ENCODE measurements at places on chromosomes 2 and 18.
A peak's percentile ranks its signal among the peaks of the same experiment; 100 is the strongest.

DNA sequence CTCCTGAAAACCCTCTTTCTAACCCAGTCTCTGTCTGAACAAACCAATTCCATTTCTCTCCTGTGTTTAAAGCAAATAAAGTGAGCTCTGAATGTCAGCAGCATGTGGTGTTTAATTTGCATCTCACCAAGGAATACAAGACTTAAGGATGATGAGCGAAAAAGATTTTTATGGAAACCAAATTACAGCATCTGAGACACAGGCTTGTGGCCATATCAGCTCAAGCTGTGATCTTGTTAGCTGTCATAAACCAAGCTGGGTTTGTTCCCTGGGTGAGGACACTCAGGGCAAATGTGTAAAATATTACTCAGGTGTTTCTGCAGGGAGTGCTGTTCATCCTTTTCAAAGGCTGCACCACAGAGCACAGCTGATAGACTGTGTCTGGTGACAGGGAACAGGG lies 129.3 kb upstream of the REV1 start:
- DNase-seq, result no peak

DNA sequence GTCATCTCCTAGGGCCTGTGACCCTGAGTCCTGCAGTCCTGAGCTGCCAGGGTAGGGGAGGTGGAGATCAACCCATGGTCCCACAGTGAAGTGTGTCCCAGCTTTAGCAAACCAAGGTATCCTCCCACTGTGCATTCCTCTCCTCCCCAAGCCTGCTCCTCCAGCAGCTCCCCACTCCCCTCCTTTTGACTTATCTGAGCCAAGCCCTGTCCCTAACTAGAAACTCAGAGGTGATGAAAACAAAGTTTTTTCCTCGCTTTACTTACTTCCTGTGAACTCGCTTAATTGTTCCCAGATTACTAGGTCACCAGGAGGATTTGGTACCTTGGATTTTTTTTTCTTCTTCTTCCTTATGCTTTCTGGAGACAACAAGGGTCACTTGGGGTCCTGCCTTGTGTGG lies 80.8 kb downstream of the EHD3 start:
- no peak for DNase-seq

- DNase-seq, result no peak
These were observed 98.8 kb downstream of the ADCYAP1 start for GRCh38 chr18:1003499-1003898.

GRCh38 chr2:98849113-98849512 lies 86.9 kb downstream of the CRACDL start:
- DNase-seq, result no peak

- no peak for DNase-seq
These were observed 23.6 kb upstream of the COL6A3 start for GRCh38 chr2:237437566-237437965.

- no peak for DNase-seq
These were observed 91.8 kb downstream of the TGIF1 start for GRCh38 chr18:3541549-3542386.

DNA sequence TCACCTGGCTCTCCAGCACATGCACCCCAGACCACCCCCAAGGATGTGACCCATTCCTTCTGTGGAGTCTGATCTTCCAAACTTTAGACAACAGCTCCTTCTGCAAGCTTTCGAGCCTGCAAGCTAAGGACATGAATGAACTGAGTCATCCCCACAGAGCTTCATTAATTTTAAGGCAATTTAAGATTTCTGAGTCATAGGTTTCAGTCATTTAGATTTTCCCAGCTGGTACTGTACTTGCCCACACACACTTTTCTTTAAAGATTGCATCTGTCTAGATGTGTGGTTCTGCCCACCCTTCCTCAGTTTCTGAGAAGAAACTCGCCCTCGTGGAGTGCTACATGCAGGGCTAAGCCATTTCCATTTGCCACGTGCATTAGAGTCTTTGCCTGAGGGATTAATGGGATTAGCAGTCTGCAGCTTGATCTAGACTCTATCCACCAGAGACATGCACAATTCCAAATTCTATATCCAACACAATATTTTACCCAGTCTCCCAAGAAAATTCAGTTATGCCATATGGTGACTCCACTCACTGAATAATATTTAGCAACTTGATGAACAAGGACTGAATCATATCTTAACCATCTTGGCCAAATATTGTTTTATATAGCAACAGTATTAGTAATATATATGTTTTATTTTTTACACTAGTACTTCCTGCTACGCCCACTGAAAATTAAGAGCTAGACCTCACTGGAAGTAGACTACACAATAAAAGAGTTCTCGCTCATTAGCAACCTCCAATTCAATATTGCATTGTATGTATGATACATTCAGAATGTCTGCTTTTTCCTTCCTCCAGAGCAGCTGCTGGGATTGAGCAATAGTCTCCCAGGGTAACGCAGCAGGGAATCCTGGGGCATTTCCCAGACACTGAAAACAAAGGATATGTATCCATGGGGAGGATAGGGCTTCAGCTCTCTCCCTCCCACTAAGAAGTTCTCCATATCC lies 14.3 kb upstream of the TRIB2 start:
- DNase-seq, result no peak

GRCh38 chr2:70124983-70125480 lies 37.8 kb downstream of the PCBP1 start:
- peak; percentile 85 for DNase-seq

GRCh38 chr2:227097495-227098161 lies 66.4 kb downstream of the COL4A4 start:
- DNase-seq, result no peak

DNA sequence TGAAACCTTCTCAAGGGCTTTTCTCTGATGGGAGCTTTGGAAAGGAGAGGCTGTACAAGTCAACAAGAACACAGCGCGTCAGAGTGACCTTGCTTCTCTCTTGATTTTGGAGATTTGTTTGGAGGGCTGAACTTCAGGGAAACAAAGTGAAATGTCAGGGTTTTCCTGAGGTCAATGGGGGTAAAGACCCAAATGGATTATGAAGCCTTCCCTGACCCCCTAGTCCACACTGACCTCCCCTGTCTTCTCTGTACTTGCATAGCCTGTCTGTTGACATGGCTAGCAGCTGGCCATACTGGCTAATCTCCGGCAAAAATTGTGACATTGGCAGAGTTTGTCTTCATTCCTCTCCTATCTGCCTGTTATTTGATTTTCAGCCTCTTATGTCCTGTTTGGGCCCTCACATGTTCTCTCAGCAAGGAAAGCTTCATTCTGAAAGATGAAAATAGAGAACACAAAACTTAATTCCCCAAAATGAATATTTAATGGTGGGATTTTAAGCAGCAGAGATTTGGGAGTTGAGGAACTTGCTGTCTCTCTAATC lies 149.3 kb upstream of the HAAO start:
- no peak for DNase-seq

DNA sequence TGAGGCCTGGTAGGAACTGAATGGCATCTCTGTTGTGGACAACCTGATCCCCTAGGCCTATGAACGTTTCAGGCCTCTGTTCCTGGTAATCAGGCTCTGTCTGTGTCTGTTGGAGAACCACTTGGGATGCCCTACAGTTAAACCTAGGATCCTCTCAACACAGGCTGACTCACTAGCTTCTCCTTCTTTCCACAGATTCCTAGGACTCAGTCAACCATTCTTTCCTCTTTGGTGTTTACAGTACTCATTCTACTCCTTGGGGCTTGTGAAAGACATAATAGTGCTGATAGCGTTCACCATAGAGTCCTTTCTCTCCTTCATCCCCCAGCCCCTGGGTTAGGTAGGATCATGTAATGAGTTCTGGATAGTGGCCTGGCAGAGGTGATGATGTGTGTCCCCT lies 544.3 kb downstream of the METTL4 start:
- no peak for DNase-seq

DNA sequence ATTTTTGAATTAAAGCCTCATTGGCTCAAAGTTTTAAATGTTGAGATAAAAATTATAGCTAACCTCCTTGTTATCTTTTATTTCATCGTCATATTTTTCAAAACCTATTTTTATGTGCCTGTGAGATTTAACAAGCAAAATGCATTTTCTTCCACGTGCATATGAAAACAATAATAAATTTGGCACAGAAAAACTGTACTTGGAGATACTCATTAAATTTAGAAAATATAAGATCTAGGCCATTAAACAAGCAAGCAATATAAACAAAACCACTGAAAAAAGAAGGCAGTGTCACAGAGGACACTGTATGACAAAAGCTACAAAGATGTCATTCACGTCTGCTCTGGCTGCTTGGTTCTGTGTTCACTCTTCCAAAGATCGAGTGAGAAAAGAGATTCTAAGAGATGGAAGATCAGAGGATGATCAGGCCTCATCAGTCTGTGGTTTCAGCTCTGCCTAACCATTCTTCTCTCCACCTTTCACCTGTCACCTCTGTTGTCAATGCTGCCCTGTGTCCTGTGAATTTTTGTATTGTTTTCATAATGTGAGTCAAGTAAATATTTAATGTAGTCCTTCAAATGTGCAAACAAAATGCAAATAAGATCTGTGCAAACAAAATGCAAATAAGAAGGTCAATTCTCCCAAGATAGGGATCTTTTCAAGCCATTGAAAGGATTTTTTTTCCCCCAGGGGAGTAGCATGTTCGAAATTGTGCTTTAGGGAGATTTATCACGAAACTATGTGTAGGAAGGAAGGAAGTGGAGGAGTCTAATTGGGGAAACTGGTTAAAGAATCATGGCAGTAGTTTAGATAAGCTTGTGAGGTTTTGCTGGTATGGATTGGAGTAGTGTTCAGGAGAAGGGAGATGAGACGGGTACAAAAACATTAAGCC lies 138.7 kb upstream of the RBMS1 start:
- no peak for DNase-seq

DNA sequence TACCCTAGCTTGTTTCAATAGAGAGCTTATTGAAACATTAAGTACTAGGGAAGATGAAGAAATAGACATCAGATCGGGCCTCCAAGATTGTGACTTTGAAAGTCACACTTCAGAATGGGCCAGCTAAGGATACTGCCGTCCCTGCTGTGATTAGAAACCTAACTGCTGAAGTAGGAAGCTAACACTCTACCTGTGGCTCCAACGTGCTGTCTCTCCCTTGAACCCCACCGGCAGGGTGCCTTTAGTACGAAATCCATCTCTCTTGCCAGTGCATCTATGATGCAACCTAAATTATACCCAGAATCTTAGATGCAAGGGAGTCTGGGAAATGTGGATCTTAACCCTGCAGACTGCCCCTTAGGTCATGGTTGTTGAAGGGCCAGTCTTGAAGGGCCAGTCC lies 78.6 kb downstream of the OXER1 start:
- DNase-seq, result no peak

DNA sequence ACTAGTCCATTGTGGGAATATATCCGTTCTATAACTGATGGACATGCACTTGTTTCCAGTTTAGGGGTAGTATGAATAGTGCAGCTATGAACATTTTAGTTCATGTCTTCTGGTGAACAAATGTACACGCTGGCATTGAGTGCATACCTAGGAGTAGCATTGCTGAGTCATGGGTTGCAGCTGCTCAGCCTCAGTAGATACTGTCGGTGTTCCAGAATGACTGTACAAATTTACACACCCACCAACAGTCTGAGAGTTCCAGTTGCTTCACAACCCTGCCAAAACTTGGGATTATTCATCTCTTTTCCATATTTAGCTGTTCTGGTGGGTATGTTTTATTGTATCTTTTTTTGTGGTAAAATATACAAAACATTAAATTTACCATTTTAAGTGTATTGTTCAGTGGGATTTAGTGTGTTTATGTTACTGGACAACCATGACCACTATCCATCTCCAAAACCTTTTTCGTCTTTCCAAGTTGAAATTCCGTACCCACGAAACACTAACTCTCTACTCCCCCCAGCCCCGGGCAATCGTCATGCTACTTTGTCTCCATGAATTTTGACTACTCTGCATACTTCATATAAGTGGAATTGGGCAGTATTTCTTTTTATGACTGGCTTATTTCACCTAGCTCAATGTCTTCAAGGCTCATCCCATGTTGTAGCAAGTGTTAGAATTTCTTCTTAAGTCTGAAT lies 281.0 kb downstream of the PRKCE start:
- DNase-seq, result no peak

Measured in memory B cell (primary cell).